Putamen (tissue), 1 donor: ENCODE measurements at places on chromosomes 3 and 15.

DNA sequence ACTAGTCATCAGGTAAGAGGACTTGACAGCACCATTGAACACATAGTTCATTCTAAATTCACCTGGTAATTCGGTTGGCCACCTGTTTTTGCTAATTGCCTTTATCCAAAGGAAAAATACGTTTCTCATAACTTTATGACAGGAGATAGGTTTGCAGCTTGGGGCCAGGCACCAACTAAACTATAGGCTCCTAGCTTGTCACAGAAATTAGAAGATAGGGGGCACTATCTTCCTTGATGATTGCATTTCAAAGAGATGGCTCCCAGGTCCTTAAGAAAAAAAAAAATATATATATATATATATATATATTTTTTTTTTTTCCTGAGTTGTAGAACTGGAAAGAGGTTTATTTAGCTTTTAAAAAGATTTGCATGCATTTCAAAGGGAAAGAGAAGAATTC, 563.6 kb downstream of the NAALADL2 start:
- DNase-seq: no peak

DNA sequence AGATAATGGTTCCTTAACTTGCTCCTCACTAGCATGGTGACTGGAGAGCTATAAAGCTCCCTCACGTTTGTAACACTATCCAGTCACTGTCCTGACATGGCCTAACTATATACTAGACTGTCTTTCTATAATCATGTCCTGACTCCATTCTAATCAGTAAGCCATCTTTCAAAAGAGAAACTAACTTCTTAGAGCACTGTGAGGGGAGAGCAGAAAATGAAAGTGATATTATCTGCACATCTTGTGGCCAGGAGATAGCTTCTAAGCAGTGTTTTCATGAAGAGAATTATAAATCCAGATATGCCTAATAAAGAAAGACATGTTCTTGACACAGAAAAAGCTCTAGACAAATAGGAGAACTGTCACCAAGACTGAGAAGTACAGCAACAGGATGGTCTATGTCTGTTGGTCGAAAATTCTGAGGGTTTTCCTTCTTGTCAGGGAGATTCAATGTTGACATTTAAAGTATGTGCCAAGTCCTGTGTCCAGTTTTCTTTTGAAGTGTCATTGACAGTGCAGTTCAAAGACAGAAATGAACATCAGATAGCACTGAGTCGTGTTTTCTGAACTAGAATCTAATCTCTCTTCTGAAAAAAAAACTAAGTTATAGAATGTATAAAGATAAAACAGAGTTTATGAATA, 230.6 kb upstream of the PEX5L start:
- DNase-seq: no peak

DNA sequence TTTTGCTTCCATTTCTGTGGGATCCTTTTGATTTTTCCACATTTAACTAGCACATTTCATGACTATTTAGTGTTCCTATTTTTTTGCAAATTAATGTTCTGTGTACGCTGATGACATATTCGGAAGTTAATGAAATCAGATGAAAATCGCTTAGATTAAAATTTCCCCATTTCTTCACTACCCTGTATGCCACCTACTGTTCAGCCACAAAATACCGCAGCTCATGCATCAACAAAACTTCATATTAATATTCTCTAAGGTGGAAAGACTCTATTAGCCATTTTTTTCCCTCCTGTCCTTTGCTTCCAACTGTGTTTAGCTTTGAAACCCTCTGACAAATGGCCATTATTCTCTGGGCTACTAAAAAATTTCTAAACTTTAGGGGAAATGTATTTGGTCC, 300.6 kb downstream of the MECOM start:
- no peak for DNase-seq

DNA sequence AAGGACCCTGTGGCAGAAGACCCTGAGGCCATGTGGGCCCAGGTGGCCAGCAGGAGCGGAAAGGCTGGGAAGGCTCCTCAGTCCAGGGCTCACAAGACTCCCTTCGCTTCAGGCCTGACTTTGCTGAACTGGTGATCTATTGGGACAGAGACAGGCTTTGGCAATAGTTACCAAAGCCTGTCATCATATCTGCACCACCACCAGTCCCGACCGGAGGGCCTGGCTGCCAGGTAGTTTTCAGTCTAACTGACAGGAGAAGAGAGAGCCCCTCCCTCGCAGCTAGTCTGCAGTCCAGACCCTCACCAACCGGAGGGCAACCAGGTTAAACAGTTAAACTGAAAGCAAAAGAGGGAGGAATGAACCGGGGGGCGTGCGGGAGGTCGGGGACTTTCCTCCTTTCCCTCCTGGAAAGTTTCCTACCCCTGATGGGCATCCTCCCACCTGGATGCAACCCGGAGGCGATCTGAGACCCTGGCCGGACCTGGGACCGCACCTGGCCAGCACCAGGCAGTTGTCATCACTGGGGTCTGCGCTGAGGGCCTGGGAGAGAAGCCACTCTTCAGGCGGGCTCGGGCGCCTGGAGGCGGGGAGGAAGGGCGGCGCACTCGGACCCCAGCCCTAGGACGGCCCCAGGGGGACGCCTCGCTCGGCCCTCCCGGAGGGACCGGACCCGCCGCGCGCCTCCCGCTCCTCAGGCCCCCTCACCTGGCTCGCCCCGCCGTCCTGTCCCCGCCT, 435 bp downstream of the RAB27A start:
- DNase-seq: no peak

DNA sequence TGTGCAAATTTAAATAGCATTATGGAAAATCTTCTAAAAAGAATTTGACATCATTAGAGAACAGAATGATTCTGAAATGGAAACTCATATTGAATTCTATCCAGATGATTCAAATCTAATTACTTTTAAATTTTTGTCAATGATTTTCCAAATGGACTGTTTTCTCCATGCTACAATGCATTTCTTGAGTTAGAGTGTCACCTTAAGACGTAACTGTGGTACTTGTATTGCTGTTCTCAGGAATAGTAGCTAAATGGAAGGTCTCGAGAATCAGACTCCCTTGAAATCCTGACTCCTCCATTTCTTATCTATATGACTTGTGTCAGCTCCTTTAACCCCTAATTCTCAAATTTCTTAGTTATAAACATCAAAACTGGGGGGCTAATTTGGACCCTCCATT, 102.3 kb downstream of the P2RY1 start:
- DNase-seq: no peak

DNA sequence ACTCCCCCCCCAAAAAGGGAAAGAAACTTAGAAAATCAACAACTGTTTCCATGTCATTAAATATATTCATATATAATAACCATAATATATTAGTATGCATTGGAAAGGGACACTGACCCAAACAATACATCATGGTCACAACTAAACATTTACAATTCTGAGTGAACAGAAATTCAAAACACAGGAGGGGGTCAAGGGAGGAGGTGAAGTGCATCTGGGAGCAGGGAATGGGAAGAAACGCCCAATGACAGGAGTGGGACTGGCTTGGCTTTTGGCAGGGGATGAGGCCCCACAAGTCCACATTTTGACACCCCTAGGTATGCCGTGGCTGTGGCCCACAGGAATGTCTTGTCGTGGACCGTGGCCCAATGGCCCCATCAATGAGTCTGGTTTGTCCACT, 41.1 kb downstream of the FGD5 start:
- no peak for DNase-seq

- DNase-seq: no peak
Observed at GRCh38 chr3:148128136-148128535, 569.6 kb upstream of the AGTR1 start.

DNA sequence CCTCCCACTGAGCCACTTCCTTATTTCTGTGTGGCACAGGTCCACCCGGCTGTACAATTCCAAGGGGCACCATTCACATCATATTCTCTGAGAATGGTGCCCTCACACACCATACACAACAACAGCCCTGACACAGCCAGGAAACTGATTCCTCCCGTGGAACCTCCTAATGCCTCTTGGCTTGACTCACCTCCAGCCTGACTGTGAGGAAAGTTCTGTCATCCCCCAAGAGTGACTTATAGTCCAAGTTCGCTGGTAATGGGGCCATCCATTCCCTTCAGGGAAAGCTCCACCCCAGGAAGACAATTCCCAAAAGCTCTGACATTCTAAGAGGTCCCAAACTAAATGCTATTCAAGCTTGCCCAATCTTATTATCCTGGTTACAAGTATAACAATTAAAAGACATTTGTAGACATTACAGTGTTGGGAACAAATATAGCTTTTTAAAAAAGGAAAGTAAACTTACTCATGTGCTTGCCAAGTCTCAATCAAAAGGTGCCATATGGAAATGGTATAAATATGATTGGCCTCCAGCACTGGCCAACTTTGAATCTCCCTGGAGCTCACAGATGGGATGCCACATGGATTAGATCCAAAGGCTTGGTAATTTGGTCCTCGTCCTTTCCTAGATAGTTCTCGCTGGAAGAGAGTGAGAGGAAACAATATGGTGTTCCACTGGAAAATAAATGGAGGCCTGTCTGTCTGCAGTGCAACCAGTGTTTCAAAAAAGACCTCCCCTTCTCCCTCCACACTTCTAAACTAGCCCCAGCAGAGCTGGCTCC, 56.3 kb upstream of the PSMD6 start:
- DNase-seq: no peak

GRCh38 chr3:71252466-71252865, 331.1 kb downstream of the FOXP1 start:
- DNase-seq: no peak

- DNase-seq: no peak
Observed at GRCh38 chr3:126103121-126104027, 19.4 kb upstream of the SLC41A3 start.

- DNase-seq: peak; percentile 62
Observed at GRCh38 chr3:156461889-156462288, 93.0 kb downstream of the SSR3 start.

DNA sequence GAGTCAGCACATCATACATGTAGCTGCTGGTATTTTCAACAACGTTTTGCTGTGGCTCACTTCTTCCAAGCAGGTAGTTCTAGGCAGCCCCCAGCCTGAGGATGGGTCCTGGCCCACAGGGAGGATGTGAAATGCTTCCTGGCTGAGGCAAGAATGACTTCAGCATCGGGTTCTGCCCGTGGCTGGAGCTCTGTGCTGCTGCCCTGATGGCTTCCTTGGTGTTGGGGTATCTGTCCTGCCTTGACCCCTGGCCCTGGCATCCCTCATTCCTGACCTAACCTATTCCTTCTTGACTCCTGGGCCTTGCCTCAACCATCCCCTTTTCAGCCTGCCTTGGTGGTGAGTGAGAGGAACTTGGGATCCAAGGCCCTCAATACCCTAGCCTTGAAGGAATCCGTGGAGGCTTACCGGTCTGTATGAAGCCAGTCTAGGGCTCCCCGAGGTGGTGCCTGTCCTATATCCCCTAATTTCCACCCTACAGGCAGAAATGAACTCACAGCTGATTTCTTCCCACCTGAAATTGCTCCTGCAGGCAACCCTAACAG, 300.6 kb downstream of the TLE3 start:
- no peak for DNase-seq

DNA sequence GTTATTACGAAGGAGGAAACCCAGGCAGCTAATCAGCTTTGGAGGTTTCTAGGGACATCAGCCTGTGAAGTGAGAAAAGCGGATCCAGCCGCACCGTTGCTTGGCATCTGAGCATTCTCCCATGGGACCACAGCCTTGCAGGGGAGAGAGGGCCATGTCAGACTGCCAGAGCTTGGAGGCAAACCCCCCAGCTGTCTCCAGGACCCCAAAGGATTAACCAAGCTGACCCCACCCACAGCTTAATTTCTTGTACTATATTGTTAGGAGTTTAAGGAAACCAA, 5.1 kb downstream of the IGDCC3 start:
- DNase-seq: no peak

- no peak for DNase-seq
Observed at GRCh38 chr3:27976933-27977332, 254.8 kb upstream of the EOMES start.

- peak; percentile 75 for DNase-seq
Observed at GRCh38 chr3:44104668-44105321, 136.9 kb upstream of the TOPAZ1 start.

DNA sequence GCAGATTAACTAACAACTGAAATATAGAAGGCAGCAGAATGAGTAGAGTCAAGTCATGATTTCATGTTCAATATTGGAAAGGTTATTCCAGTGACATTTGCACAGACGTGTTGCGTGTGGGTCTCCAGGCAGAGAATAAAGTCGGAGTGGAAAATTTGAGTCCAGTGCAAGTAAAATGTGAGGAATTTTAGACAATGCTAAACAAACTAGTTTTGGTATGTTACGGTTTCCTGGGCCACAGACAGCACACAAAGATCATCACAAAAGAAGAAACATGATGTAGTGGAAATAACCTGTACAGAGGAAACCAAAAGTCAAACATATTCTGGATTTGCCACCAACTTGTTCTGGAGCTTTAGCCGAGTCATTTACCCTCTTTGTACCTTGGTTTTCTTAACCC, 367 bp downstream of the OR4F6 start:
- DNase-seq: no peak

GRCh38 chr15:55118344-55118870, 78.3 kb downstream of the RSL24D1 start:
- DNase-seq: no peak

- no peak for DNase-seq
Observed at GRCh38 chr3:40382617-40382979, 4.4 kb upstream of the ENTPD3 start.

DNA sequence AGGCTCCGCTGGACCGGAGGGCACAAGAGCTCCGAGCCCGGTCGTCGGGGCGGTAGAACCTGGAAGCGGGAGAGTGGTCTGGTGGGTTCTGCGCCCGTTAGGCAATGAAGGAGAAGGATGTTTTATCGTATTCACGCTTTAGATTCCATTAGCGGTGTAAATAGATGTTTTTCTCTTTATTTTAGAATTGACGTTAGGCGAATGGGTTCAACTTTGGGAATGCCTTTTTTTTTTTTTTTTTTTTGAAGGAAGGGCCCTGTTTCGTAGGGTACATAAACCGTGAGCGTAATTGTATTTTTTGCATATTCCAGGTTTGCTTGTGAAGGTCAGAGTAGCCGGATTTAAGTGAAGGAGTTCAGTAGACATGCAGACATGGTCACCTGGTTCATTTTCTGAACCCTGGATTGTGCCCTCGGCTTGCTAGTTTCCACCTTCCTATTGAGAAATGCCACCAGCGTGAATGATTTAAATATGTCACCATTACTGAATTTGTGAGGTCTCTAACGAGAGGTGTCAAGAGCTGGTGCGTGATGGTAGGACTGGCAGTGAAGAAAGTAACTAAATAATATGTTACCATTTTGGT, 808 bp downstream of the RBM6 start:
- no peak for DNase-seq

DNA sequence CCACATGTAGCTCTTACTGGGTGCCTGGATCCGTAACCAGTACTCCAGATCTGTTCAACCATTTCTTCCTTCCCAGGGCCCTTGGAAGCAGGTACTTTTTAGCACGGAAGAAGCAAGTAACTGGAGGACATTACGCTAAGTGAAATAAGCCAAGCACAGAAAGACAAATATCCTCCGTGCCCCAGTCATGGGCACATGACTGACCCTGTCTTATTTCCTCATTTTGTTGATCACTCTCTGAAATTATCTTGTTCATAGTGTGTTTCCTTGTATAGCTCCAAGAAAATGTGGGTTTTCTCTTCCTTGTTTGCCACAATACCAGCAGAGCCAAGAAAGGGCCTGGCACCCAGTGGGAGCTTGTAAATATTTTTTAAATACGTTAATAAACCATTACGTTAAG, 32.2 kb upstream of the MTMR14 start:
- no peak for DNase-seq

- DNase-seq: no peak
Observed at GRCh38 chr3:5341610-5342009, 154.1 kb downstream of the EDEM1 start.

- no peak for DNase-seq
Observed at GRCh38 chr3:193589616-193590015, 3.4 kb upstream of the OPA1 start.
